Heart left ventricle (tissue), 16 donors: ENCODE measurements at places on chromosomes 2 and 18. TPM values are rescaled to one million over a fixed set of nuclear protein-coding genes. Genes with fewer than 3 reads are reported as not detected.
A peak's percentile ranks its signal among the peaks of the same experiment; 100 is the strongest.

DNA sequence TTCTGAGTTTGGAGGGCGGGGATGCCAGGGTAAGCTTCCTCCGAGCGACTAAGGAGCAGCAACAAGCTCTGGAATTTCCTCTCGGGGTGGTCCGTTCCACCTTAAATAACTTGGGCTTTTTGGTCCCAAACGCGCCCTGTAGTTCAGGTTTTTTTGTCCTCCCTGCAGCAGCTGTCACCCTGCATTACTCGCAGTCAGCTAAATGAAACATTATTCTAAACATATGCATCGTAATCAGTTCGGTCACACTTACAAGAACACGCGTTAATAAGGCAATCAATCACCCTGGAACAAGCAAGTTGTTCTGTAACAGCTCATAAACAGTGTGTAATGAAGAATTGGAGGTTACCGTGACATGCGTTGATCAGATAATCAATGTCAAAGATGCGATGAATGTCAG lies 8.3 kb downstream of the EVX2 start:
- DNase-seq: no peak

GALR1 gene
- total RNA-seq: not detected

DNA sequence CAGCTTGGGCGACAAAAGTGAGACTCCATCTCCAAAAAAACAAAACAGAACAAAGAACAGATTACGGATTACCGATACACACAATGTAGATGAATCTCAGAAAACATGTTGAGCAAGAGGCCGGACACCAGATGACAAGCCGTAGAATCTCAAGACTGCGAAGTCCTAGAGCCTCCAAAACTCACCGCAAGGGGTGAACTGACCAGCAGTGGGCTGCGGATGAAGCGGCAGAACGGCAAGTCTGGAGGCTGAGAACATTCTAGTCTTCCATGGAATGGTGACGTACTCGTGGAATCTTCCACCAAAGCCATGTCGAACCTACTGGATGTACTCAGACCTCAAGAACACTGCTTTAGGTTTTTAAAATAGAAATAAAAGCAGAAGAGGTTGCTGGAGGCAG lies 198.8 kb downstream of the NDUFA10 start:
- DNase-seq: no peak

DNA sequence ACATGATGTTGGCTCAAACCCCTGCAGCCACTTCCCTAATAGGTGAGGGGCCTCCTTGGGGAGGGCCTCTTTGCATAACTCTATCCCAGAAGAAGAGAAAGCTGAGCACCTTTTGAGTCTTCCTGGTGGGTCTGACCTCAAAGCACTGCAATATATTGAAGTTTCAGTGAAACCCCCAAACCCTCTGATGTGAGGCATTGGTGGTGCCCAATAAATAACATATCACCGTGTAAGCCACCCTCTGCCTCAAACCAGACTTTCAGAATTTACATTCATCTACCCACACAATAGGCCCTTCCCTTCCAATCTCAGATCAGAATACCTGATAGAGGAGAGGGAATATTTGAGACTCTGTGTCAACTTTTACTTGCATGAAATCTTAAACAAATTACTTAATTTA lies 142.8 kb upstream of the STK17B start:
- no peak for DNase-seq

- DNase-seq: no peak
These were observed 62.8 kb downstream of the DCC start for GRCh38 chr18:52402814-52403213.

ALPP gene
- not detected for total RNA-seq

DNA sequence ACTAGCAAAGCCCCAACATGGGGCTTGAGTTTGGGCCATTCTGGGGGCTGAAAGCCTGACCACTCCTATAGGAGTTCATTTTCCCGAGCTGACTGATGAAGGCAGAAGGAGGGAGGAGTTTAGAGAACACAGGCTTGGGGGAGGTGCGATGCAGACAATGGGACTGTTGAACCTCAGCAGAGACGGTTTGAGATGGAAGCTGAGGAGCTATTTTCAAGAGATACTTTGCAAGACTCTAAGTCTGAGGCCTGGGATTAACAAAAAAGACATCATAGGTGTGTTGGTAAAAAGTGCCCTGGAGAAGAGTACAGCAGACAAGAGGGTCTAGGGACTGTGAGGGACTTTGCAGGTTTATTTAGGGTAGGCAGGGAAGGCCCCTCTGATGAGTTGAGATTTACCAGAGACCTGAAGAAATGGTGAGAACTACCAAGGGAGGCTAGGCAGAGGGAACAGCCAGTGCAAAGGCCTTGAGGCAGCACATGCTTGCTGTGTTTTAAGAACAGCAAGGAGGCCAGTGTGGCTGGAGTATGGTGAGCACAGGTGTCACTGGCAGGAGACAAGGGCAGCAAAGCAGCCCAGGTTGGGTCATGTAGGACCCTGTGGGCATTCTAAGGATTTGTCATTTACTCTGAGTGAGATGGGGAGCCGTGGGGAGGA lies 31.6 kb downstream of the PCBP1 start:
- DNase-seq: no peak

ST3GAL5 gene
- 19.8 TPM for total RNA-seq

MYO3B gene
- not detected for total RNA-seq

GRCh38 chr18:38759457-38759856 lies 1193.9 kb upstream of the CELF4 start:
- no peak for DNase-seq

DYSF gene
- 80.4 TPM for total RNA-seq

- peak; percentile 90 for DNase-seq
These were observed 151.0 kb downstream of the HDAC4 start for GRCh38 chr2:239249776-239250175.

SLC23A3 gene
- 0.50 TPM for total RNA-seq

RTKN gene
- 17.5 TPM for total RNA-seq

DNA sequence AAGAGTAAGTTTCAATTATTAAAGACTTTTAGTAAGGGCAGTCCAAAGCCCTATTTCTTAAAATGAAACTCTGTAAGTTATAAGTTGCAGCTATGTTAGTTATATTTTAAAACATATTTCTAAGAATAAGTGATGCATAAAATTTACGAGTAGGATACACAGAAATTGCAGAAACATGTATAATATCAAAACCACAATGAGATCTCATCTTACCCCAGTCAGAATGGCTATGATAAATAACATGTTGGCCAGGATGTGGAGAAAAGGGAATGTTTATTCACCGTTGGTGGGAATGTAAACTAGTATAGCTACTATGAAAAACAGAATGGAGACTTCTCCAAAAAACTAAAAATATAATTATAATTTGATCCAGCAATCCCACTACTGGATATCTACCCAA lies 201.2 kb downstream of the CBLN2 start:
- no peak for DNase-seq

GRCh38 chr2:158128168-158128973 lies 26.7 kb downstream of the UPP2 start:
- no peak for DNase-seq

- no peak for DNase-seq
These were observed 220.8 kb downstream of the SPP2 start for GRCh38 chr2:234271338-234271737.

CABYR gene
- not detected for total RNA-seq

IL18RAP gene
- total RNA-seq: 0.13 TPM

- DNase-seq: no peak
These were observed 223.3 kb downstream of the NOL4 start for GRCh38 chr18:34001376-34001775.

DNA sequence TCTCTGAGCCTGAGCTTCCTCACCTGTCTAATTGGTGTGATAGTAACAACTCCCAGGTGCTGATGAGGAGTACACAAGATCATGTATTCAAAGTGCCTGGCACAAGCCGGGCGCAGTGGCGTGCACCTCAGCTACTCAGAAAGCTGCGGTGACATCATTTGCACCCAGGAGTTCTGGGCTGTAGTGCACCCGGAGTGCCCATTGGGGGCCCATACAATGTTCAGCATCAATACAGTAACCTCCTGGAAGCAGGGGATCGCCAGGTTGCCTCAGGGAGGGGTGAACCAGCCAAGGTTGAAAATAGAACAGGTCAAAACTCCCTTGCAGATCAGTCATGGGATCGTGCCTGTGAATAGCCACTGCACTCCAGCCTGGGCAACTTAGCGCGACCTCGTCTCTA lies 11.2 kb upstream of the C1QL2 start:
- no peak for DNase-seq

- no peak for DNase-seq
These were observed 107.8 kb downstream of the TANC1 start for GRCh38 chr2:159076241-159076640.

- no peak for DNase-seq
These were observed 1.2 kb downstream of the VPS54 start for GRCh38 chr2:64017811-64018700.

- no peak for DNase-seq
These were observed 474.8 kb downstream of the METTL4 start for GRCh38 chr18:2096551-2096950.

HOXD13 gene
- not detected for total RNA-seq

TUBB8B gene
- not detected for total RNA-seq

DNA sequence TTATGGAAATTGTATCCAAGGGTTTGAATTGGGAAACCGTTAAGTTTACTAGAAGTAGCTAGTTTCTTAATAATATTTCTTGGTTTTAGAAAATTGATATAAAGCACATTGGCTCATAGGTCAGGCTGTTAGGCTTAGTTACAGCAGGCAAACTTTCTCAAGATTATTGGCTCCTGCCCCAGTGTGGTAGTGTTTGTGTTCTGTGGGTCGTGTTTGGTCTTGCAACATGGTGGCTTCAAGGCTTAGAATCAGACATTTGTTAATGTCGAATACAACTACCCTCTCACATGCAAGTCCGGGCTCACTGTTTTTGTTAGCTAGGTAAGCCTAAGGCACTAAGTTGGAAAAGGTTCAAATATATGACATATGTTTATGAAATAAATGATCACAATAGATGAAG lies 19.6 kb downstream of the CERS6 start:
- DNase-seq: no peak

GRCh38 chr2:55609193-55609794 lies 8.1 kb downstream of the PPP4R3B start:
- no peak for DNase-seq

DNA sequence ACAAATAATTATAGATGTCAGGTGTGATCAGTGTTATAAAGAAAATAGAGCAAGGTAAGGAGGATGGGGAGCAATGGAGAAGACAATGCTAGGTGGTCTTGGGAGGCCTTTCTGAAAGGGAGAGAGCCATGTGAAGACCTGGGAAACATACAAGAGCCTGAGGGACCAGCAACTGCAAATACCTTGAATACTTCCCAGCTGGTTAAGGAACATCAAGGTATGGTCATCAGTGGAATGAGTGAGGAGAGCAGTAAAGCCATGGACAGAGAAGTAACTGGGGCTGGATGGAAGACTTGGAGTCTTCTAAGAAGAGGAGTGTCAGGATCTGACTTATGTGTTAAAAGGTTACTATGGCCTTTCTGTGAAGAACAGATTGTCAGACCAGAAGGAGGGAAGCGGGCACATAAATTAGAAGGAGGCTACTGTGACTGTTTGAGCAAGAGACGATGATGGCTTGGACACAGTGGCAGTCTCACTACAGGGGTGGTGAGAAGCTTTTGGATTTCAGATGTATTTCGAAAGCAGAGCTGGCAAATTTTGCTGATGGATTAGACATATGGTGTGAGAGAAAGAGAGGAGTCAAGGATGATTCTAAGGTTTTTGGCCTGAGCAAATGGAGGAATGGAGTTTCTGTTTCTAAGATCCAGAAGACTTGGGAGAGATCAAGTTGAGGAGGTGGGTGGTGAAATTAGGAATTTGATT lies 22.8 kb upstream of the EXOC6B start:
- DNase-seq: no peak

VPS54 gene
- total RNA-seq: 8.8 TPM

DNA sequence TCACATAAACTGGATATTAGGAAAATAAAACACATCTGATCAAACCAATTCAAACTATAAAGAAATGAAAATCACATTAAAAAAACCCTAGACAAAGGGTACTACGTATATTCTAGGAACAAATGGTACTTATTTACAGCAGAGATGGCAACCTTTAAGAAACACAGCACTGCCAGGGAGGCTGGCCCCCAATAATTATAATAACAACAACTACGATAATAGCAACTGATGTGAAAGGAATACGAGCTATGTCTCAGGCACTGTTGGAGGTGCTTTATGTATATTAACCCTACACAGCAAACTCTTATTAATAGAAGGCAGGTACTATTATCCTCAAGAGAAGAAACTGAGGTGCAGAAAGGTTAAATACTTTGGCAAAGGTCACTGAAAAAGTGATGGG lies 193.9 kb downstream of the NBAS start:
- DNase-seq: no peak

SPATA3 gene
- total RNA-seq: not detected

SIX3 gene
- total RNA-seq: not detected

GRCh38 chr18:23283916-23284430 lies 148.7 kb downstream of the CABLES1 start:
- no peak for DNase-seq

FAM110C gene
- total RNA-seq: 4.1 TPM

- no peak for DNase-seq
These were observed 417.7 kb upstream of the SLC14A2 start for GRCh38 chr18:45197526-45197970.
